Endodermal cell (in vitro differentiated cells): ENCODE measurements at places on chromosomes 6 and 20. TPM values are rescaled to one million over a fixed set of nuclear protein-coding genes. Genes with fewer than 3 reads are reported as not detected.

DNA sequence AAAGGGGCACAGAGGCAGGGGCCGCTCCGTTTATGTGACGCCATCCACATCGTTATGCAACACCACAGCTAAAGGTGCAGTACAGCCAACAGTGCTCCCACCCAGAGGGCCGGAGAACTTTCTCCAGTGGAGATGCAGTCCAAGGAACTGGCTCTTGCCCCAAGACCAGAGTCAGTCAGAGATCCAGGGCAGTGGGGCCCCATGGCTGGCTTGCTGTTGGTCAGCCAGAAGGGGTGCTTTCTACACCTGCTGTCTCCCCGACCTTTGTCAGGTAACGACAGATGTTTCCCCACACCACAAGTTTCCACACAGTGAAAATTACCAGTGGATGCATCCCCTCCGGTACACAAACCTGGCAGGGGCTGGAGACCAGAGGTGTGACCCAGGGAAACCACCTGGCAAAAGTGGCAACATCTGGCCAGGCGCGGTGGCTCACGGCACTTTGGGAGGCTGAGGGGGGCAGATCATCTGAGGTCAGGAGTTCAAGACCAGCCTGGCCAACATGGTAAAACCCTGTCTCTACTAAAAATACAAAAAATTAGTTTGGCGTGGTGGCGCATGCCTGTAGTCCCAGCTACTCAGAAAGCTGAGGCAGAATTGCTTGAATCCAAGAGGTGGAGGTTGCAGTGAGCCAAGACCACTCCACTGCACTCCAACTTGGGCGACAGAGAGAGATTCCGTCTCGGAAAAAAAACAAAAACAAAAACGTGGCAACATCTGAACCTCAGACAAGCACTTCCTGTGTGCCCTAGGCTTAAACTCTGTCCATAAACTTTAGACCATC is 34.9 kb downstream of the UBE2V1 start:
- DNase-seq, result no peak

DNA sequence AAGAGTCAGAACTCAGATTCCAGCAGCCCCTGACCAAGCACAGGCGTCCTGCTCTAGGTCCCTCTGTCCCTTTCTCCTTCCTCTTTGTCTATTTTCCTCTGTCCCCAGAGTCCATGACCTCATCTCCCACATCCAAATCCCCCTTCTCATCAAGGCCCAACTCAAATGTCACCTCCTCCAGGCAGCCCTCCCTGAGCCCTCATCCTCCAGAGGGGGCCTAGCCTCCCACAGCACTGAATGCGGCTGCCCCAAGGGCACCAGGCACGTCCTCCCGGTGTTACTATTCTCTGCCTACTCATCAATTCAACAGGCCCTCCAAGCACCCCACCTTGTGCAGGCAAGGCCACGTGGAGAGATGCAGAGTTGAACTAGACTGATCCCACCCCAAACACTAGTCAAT is 49.7 kb downstream of the GRM4 start:
- no peak for DNase-seq

Gene C4B
- total RNA-seq, result 3.5 to 5.5 TPM (median 5.0 TPM) in 3 replicates

Gene POM121L2
- total RNA-seq, result 0.19 to 0.27 TPM (median 0.20 TPM) in 3 replicates
